ENCODE measurements at places on chromosomes 2 and 18.

DNA sequence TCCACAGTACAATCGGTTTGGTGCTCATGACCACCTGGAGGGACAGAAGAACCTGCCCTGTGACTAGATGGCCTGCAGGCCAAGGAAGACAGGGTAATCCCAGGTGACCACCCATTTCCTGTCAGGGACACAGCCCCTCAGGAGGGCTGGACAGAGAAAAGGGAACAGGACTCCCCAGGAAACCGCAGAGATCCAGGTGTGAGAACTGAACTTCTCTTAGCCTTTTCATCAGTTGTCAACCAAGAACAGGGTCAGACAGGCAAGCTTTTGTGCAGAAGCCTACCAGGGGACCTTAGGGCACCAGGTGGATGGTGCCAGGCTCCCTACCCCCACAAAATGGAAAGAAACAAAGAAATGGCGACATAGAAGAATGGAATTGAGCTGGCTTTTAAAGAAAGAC, 132.3 kb downstream of the HDAC4 start:
- no peak for DNase-seq

GRCh38 chr2:36857713-36858112, 108.6 kb downstream of the STRN start:
- no peak for DNase-seq

GRCh38 chr2:216370961-216371712, 1.1 kb downstream of the MARCHF4 start:
- no peak for DNase-seq

DNA sequence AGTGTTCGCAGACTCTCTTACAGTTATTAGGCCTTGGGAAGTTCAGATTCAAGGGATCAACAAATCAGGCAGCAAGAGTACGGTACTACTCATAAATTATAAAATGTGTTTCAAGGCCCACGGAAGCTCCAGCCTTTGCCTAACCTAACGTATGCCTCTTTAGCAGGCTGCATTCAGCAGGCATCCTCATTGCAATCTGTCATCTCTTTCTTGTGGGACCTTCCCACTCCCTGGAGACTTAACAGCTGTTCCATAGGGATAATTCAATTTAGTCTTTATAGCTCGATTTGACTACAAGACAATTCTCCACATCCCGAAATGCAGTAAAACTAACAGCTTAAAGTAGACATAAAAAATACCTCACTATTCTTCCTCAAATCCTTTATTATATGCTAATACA, 453.7 kb downstream of the CNTNAP5 start:
- no peak for DNase-seq

- no peak for DNase-seq
Observed at GRCh38 chr2:69278366-69278765, 108.7 kb downstream of the GFPT1 start.

- DNase-seq, result no peak
Observed at GRCh38 chr18:43863180-43863579, 585.9 kb upstream of the SYT4 start.

DNA sequence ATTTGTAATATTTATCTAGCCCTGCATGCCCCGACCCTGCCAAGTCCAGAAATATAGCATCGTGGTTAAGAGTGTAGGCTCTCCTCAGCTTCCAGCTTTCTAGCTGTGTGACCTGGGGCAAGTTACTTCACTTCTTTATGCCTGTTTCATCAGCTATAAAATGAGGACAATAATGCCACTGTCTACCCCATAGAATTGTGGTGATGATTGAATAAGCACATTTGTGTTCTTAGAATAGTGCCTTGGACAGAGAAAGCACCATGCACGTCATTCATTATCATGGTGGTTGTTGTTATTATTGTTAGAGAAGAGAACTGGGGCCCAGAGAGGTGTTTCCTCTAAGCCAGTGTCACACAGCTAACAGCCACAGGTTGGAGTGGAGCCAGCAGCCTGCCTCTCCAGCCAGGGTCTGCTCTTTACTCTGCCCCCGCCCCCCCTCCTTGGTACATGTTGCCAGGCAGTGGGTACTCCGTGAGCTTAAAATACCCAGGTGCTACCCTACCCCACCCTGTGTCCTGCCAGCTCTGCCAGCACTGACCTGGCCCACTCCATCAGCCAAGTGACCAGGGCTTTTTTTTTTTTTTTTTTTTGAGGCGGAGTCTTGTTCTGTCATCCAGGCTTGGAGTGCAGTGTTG, 202.1 kb downstream of the CTIF start:
- no peak for DNase-seq

DNA sequence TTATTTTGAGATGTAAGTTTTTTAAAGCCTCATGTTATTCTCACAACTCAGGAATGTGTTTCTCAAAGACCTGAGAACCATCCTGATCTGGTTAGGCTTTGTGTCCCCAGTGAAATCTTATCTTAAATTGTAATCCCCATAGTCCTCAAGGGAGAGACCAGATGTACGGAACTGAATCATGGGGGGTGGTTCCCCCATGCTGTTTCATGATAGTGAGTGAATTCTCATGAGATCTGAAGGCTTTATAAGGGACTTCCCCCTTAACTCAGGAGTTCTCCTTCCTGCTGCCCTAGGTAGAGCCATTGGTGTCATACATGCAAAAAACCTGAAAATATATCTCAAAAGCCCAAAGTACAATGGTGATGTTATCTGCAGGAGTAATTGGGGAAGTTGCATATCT, 836.7 kb downstream of the CBLN2 start:
- DNase-seq, result no peak

DNA sequence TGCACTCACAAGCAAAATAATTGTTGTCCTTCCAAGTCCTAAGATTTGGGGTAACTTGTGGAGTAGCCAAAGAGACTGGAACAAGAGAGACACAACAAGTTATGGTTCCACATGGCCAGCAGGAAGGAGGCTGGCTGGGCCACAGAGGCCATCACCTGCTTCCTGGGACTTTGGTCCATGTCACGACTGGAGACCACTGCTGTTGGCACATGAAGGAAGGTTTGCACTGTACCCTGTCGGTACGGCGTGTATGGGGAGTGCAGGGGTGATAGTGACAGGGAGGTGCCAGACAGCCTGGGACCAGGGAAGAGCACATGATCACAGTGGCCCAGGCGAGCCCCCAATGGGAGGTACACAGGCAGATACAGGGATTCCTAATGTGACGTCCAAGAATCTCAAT, 15.5 kb downstream of the SLC66A2 start:
- DNase-seq, result no peak

GRCh38 chr18:49170925-49171505, 220.2 kb upstream of the SMAD7 start:
- DNase-seq, result no peak

DNA sequence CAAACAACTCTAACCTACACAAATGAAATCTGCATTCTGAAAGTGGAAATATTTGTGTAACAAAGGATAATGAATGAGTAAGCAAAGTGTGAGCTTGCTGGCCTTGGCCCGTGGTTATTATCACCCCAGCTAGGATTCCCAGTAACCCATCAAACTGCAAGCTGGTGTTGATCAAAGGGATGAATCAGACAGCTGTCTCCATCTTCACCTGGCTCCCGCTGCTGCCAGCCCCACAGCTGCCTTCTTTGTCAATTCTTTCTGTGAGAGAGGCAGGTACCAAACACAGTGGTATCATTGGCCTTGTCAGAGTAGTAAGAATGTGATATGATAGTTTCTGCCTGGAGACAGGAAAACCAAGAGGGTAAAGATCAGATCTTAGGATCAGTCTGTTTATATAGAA, 25.2 kb upstream of the RGPD4 start:
- DNase-seq, result no peak

DNA sequence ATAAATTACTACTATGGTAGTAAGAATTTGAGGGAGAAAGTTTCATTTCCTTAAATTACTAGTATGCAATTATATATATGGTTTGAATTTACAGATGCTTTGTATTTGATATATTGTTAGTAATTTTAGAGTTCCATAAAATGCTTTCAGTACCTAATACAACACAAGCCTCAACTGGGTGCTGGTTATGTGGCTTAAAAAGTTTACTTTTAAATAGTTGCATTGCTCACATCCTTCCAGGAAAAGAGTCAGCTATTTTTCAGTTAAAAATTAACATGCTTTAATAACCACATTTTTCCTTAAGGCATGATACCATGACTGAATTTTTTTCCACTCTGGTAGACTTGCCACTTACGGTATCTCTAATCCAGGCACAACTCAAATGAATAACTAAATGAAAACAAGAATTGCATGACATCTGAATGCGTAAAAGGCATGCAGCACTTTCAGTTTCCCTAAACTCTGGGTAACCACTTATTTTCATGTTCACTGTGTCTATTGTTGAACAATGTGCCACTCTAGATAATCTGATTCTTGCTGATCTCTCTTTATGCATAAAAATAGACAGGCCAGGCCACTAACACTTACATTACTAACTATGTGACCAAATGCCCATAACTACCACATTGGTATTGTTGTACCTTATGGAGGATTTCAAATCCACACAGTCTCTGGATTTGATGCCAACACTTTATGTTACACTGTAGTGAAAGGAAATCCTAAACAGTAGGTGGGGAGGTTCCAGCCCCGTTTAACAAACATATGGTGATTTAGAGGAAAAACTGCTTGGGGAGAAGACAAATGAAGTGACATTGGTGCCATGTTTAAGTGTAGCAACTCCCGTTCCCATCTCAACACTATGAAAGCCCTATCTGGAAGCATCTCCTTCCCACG, 35.5 kb upstream of the SLC35F5 start:
- DNase-seq, result no peak

DNA sequence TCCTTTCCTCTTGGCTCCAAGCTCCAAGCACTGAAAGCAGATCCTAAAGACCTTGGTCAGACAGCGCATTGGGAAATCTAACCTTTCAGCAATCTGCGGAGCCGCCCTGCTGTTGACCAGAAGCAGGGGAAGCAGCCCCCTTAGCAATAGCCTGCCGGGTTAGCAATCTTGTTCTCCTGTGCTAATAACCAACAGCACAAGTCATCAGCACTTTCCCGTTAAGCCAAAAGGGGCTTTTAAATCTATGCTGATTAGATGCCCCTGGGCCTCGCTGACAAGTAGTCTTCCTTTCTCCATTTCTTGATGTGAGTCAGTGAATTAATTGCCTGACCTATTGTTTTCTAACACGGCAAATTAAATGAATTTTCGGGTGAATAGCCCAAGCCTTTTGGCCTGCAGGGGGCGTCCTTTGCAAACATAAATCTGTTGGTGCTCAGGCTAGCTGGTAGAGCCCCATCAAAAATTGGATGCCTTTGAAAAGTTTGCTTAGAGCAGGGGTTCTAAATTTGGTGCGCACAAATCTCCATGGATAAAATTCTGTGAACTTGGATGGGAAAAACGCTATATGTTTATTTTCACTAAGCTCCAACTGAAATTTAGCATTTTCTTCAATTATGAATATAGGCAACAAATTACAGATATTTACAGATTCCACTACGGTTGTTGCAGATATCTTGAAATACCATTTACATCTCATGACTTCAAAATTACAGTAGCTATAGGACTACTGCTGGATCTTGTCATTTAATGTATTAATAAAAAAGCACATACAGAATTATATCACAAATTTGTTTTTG, 24.6 kb downstream of the MAIP1 start:
- peak; percentile 79 for DNase-seq

GRCh38 chr2:203646266-203646864, 60.1 kb upstream of the CD28 start:
- DNase-seq, result no peak

DNA sequence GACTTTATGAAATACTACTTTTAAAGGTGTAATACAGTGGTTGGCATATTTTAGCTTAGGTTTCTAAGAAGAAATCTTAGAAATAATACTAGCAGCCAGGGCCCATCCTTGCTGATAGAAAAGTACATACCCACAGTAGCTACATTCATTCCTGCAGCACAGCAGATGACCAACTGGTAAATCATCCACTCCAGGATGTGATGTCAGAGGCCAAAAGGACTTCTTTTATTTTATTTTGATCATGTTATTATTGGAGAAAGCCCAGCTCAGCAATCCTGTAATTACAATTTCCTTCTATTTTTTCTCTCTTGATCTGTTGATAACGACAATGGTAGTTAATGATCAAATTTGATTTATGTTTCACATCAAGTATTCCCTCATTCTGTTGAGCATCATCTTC, 18.0 kb upstream of the TTN start:
- DNase-seq, result no peak

- no peak for DNase-seq
Observed at GRCh38 chr2:233075141-233075965, 15.2 kb downstream of the INPP5D start.

GRCh38 chr2:64420677-64421076, 33.3 kb upstream of the LGALSL start:
- DNase-seq, result no peak

DNA sequence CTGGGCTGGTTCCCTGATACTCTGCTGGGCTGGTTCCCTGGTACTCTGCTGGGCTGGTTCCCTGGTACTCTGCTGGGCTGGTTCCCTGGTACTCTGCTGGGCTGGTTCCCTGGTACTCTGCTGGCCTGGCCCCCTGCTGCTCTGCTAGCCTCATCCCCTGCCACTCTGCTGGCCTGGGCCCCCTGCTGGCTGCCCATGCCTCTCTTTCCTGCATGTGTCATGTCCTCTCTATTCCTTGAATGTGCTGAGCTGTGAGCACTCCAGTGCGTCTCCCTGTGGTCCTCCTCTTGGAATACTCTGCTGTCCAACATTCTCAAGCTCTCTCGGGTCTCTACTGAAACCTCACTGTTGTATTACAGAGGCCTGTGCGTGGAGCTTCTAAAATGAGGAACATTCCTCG, 216.3 kb downstream of the RNF144A start:
- DNase-seq, result no peak

- DNase-seq, result no peak
Observed at GRCh38 chr2:23793476-23793875, 133.4 kb downstream of the ATAD2B start.

GRCh38 chr2:169302364-169302763, 60.0 kb downstream of the LRP2 start:
- DNase-seq, result no peak

All from stimulated activated CD8-positive, alpha-beta memory T cell treated with anti-CD3 and anti-CD28 coated beads, Interleukin-12 subunit alpha, Interleukin-12 subunit beta, amount 100 ng/mL, for 1 hour (primary cell).